Right ventricle myocardium inferior (tissue), 1 donor: ENCODE measurements at places on chromosomes 12 and 14. TPM values are rescaled to one million over a fixed set of nuclear protein-coding genes. Genes with fewer than 3 reads are reported as not detected.

DNA sequence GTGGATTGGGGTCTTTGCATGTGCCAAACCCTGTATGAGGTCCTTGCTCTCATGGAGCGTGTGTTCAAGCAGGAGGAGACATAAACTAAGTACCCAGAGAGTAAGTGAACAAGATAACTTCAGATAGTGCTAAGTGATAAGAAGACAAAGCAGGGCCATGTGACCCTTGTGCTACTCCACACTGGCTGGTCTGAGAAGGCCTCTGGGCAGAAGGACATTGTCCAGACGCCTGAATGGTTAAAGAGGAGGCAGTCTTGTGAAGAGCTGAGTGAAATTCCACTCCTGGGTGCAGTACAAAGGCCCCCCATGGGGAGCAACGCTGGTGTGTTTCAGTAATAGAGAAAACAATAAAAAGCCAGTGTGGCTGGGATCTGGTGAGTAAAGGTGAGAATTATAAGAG, 93.3 kb upstream of the RIC8B start:
- no peak for DNase-seq

DNA sequence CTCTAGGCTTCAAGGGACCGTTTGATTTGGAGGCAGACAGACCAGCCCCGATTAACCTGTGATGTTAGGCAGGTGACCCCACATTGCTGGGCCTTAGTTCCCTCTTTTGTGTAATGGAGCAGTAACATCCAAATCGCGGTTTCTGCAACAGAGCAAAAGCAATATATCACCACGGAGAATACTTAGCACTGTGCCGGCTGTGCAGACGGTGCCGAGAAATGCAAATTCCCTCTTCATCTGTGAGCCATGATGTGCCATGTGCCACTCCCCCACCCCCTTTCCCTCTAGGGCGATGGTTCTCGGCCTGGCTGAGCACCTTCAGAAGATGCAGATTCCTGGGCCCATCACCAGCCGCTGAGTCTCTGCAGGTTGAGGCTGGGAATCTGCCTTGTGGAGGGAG, 10.9 kb downstream of the BCL7A start:
- DNase-seq: no peak

GRCh38 chr12:110269622-110270124, 11.4 kb upstream of the ATP2A2 start:
- DNase-seq: no peak

- peak; percentile 81 for DNase-seq
Measured at GRCh38 chr14:24315807-24316596, 4.7 kb downstream of the LTB4R start.

GRCh38 chr12:18250313-18250916, 10.9 kb upstream of the PIK3C2G start:
- no peak for DNase-seq

DNA sequence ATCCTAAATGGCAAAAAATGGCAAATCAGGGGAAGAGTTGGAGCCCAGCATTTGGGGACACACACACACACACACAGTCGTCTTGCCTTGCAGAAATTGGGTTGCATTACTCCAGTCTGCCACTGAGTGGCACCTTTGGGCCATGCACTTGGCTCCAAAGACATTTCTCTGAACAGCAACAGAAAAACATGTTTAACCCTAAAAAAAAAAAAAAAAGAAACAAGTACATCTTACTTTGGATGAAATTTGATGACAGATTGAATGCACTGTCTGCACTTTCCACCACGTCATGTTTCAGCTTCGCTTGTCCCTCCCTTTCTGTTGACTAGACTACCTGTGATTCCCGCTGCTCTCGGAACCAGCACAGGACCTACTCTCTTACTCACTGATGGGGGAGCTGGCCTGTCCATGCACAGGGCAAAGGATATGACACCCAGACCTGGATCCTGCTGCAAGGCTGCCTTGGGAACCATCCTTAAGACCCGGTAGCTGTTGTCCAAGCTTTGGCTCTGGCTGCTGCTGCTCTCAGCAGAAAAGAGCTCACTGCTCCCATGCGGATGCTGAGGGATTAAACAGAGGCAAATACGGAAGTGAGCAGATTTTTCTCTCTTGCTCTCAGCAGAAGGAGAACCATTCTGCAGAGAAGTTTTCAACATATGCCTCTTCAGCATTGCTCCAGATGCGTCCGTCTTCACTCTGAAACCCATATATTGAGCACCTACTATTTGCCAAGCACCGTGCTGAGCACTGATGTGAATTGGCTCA, 376.8 kb downstream of the DPF3 start:
- no peak for DNase-seq

The TAS2R30 gene
- total RNA-seq: 0.27 TPM

DNA sequence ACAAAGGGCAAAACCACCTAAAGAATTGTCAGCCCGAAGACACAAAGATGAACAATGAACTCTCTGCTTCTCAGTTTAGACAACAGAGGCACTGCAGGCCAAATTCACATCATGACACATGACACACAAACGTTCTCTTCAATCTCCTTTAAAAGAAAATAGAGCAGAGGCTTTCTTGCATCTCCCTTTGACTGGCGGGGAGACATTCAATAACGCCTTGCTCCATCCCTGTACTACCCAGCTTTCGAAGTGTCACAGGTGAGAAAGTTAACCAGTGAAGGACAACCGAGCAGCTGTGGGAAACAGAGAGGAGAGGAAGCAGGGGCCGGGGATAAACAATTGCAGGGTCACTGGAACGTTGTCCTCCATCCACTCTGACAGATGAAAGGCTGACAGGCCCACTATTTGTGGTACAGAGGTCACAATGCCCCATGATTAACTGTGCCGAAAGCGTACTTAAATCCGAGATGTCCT, 130.8 kb downstream of the PHLDA1 start:
- DNase-seq: no peak

The JAG2 gene
- 34.6 TPM for total RNA-seq

The KRT3 gene
- not detected for total RNA-seq
